Left ventricle myocardium inferior (tissue), 1 donor: ENCODE measurements at places on chromosomes 6 and 20. TPM values are rescaled to one million over a fixed set of nuclear protein-coding genes. Genes with fewer than 3 reads are reported as not detected.

ENPP1 gene
- 2.9 TPM for total RNA-seq

BMP7 gene
- total RNA-seq = 19.9 TPM

GRCh38 chr20:19431906-19432305 is 219.5 kb downstream of the SLC24A3 start:
- no peaks in the 10 kb centered on the region for H3K36me3 ChIP-seq
- H3K4me3 ChIP-seq = no peak overlapping the region
- no peak overlapping the region for H3K27ac ChIP-seq

DNA sequence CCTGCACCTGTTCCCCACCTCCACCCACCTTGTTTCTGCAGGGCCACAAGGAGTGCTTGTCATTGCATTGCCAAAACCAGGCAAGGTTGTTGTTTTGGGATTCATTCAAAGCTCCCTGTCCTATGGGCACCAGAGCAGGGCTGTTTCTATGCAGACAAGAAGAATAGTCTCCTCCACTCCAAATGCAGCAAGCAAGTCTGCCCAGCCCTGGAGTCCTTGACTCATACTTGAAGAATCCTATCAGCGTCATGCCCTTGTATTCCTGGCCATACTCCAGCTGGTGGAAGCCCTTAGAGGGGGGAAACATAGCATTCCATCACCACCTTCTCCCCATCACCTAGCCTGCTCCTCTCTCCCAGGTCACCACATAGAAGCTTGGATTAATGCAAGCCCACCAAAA is 145.3 kb upstream of the ECI2 start:
- peaks cover 12% of the 10 kb centered on the region for H3K4me1 ChIP-seq
- H3K27me3 ChIP-seq = peaks cover 7% of the 10 kb centered on the region
- H3K4me3 ChIP-seq = no peak overlapping the region
- no peaks in the 10 kb centered on the region for H3K36me3 ChIP-seq
- DNase-seq = no peak

GRCh38 chr6:12289365-12289919 is 719 bp upstream of the EDN1 start:
- peak overlapping the region; percentile 68 for H3K4me3 ChIP-seq
- peak; percentile 16 for DNase-seq
- H3K27ac ChIP-seq = peak overlapping the region; percentile 66
- H3K36me3 ChIP-seq = no peaks in the 10 kb centered on the region
- H3K4me1 ChIP-seq = peaks cover 27% of the 10 kb centered on the region

DNA sequence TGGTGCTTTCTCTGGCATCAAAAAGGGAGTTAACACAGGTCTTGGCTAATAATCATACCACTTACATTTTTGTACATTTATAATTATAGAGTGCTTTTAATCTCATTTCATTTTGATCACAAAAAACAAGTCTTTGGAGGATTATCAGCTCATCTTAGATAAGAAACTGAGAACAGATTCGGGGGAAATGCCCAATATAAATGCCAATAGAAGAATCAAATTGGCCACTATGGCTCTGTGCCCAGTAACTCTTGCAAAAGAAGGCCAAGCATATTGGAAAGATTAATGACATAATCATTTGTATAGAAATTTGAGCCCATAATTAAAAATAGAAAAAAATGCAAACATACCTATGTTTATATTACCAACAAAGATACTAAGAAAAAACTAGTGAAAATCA is 42.5 kb downstream of the IPCEF1 start:
- no peaks in the 10 kb centered on the region for H3K36me3 ChIP-seq
- H3K27me3 ChIP-seq = no peaks in the 10 kb centered on the region
- H3K27ac ChIP-seq = no peak overlapping the region
- H3K4me1 ChIP-seq = no peaks in the 10 kb centered on the region
- no peak for DNase-seq

DNA sequence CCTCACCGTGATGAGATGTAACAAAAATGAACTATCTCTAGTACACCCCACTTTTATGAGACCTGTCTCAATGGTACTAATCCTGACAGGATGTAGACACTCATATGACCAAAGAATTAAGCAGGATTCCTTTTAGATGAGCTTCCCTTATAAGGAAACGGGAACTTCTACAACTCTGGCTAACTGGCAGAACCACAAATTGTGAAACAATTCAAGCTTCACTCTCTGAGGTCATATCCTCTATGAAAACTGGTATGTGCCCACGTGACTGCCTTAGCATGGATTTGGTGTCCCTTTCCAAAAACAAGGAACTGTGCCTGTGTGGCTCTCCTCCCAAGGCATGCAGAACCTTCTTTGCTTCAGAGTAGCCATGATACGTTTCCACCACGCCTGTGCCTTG is 14.1 kb upstream of the CPNE5 start:
- no peak overlapping the region for H3K4me3 ChIP-seq
- H3K27me3 ChIP-seq = no peaks in the 10 kb centered on the region
- H3K27ac ChIP-seq = peak overlapping the region; percentile 92
- peaks cover 13% of the 10 kb centered on the region for H3K36me3 ChIP-seq
- peaks cover 89% of the 10 kb centered on the region for H3K4me1 ChIP-seq
- DNase-seq = no peak

GRCh38 chr6:143363299-143363698 is 87.2 kb downstream of the ADAT2 start:
- no peaks in the 10 kb centered on the region for H3K27me3 ChIP-seq
- no peak overlapping the region for H3K27ac ChIP-seq
- H3K4me1 ChIP-seq = no peaks in the 10 kb centered on the region
- DNase-seq = no peak

NDRG3 gene
- total RNA-seq = 34.4 TPM

- no peak overlapping the region for H3K27ac ChIP-seq
- H3K4me1 ChIP-seq = no peaks in the 10 kb centered on the region
- DNase-seq = no peak
- H3K27me3 ChIP-seq = peaks cover 34% of the 10 kb centered on the region
- no peak overlapping the region for H3K4me3 ChIP-seq
Observed at GRCh38 chr20:61024390-61024789, 227.7 kb upstream of the CDH4 start.

GRCh38 chr6:130426066-130426721 is 60.4 kb downstream of the TMEM200A start:
- no peaks in the 10 kb centered on the region for H3K4me1 ChIP-seq
- H3K27me3 ChIP-seq = no peaks in the 10 kb centered on the region
- no peak for DNase-seq
- H3K36me3 ChIP-seq = no peaks in the 10 kb centered on the region
- no peak overlapping the region for H3K4me3 ChIP-seq

TULP1 gene
- total RNA-seq = not detected

DNA sequence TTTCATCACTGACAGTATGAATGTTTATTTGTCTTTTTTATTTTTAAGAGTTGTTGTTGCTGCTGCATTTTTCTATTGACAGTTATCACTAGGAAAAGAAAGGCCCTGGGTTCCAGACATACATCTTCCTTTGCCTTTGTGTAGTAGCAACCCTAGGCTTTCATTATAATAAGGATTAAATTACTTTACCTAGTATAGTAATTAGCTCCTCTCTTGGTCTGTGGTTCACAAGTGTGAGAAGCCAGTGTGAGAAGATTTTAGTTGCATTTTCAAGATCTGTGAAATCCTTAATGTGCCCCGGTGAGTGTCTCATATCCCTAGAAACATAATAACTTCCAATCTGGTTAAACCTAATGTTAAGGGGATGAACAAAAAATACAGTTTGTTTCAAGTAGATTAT is 799.3 kb upstream of the MAP3K7 start:
- H3K27me3 ChIP-seq = no peaks in the 10 kb centered on the region
- H3K4me1 ChIP-seq = no peaks in the 10 kb centered on the region
- H3K36me3 ChIP-seq = no peaks in the 10 kb centered on the region
- no peak overlapping the region for H3K27ac ChIP-seq
- DNase-seq = no peak

TINAG gene
- 0.41 TPM for total RNA-seq

MTFR2 gene
- 0.52 TPM for total RNA-seq

GRCh38 chr6:168884050-168884645 is 369.5 kb downstream of the THBS2 start:
- H3K36me3 ChIP-seq = no peaks in the 10 kb centered on the region
- H3K27me3 ChIP-seq = peaks cover 59% of the 10 kb centered on the region
- H3K4me3 ChIP-seq = peak overlapping the region; percentile 54
- peaks cover 4% of the 10 kb centered on the region for H3K4me1 ChIP-seq
- no peak for DNase-seq

SAMD3 gene
- not detected for total RNA-seq

NR2E1 gene
- not detected for total RNA-seq

DNA sequence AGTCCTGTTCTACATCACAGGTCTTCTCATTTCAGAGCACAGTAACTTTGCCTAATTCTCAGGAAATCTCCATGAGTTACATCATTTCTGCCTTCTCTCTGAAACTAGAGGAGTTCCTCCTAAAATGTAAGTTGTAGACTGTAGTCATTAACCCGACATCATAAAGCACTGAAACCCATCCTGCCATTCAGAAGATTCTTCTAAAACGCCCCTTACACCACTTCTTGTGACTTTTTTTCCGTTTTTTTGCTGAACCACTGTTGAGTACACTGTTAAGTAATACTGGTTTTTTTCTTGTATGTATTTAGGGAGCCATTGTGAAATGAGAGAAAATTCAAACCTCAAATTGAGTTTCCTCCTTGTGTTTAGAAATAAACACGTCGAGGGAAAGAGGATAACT is 117.3 kb downstream of the MAP3K4 start:
- H3K27me3 ChIP-seq = no peaks in the 10 kb centered on the region
- no peak overlapping the region for H3K27ac ChIP-seq
- H3K4me3 ChIP-seq = no peak overlapping the region

SMLR1 gene
- not detected for total RNA-seq

GRCh38 chr20:19492116-19492515 is 265.9 kb upstream of the RIN2 start:
- H3K36me3 ChIP-seq = no peaks in the 10 kb centered on the region
- no peak for DNase-seq
- H3K4me1 ChIP-seq = peaks cover 9% of the 10 kb centered on the region
- no peak overlapping the region for H3K27ac ChIP-seq
- no peak overlapping the region for H3K4me3 ChIP-seq
- peaks cover 26% of the 10 kb centered on the region for H3K27me3 ChIP-seq

DNA sequence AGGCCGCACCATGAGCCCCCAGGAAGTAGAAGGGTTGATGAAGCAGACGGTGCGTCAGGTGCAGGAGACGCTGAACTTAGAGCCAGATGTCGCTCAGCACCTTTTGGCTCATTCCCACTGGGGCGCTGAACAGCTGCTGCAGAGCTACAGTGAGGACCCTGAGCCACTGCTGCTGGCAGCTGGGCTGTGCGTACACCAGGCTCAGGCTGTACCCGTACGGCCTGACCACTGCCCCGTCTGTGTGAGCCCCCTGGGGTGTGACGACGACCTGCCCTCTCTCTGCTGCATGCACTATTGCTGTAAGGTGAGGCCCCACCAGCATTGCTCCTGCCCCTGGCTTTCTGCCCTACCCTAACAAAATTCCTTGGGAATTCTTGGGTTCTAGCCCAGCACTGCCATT is 13.1 kb downstream of the DNPH1 start:
- no peak overlapping the region for H3K27ac ChIP-seq
- DNase-seq = no peak
- H3K36me3 ChIP-seq = peaks cover 55% of the 10 kb centered on the region
- no peak overlapping the region for H3K4me3 ChIP-seq

TMEM242 gene
- 19.8 TPM for total RNA-seq

- H3K27me3 ChIP-seq = no peaks in the 10 kb centered on the region
- H3K36me3 ChIP-seq = no peaks in the 10 kb centered on the region
- peaks cover 49% of the 10 kb centered on the region for H3K4me1 ChIP-seq
- no peak overlapping the region for H3K4me3 ChIP-seq
- H3K27ac ChIP-seq = peak overlapping the region; percentile 84
Observed at GRCh38 chr6:4369616-4370015, 234.2 kb upstream of the ECI2 start.

SNAI1 gene
- 0.69 TPM for total RNA-seq

FOXC1 gene
- 7.1 TPM for total RNA-seq

GRCh38 chr6:164897523-164898235 is 411.7 kb downstream of the C6orf118 start:
- no peaks in the 10 kb centered on the region for H3K4me1 ChIP-seq
- H3K27me3 ChIP-seq = no peaks in the 10 kb centered on the region
- H3K27ac ChIP-seq = no peak overlapping the region
- DNase-seq = no peak
- no peaks in the 10 kb centered on the region for H3K36me3 ChIP-seq
- H3K4me3 ChIP-seq = no peak overlapping the region

OR2H2 gene
- total RNA-seq = not detected

HCRTR2 gene
- total RNA-seq = not detected

DNA sequence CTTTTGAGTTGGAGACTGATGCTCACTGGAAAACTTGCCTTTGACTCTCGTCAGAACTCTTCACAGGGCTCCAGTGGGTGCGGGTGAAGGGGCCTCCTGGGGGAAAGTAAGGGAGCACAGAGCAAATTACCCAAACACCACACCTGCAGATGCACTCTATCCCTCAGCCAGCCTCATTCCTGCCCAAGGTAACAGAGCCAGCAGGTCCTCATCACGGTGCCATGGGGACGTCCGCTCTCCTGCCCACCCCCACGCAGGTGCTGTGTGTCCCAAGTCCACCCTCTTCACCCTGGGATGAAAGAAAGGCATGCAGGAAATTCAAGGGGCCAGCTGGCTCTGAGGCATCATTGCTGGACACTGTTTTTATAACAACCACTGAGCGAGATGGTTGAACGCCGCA is 269.0 kb downstream of the SMOC2 start:
- H3K36me3 ChIP-seq = no peaks in the 10 kb centered on the region
- no peak overlapping the region for H3K27ac ChIP-seq
- H3K4me3 ChIP-seq = no peak overlapping the region
- H3K27me3 ChIP-seq = peaks cover 43% of the 10 kb centered on the region

GRCh38 chr6:167778497-167779128 is 48.1 kb upstream of the AFDN start:
- no peaks in the 10 kb centered on the region for H3K27me3 ChIP-seq
- H3K36me3 ChIP-seq = no peaks in the 10 kb centered on the region
- no peak overlapping the region for H3K4me3 ChIP-seq
- H3K27ac ChIP-seq = peak overlapping the region; percentile 72
- peaks cover 7% of the 10 kb centered on the region for H3K4me1 ChIP-seq
- no peak for DNase-seq

GRCh38 chr6:66735106-66735890 is 1028.3 kb upstream of the EYS start:
- no peaks in the 10 kb centered on the region for H3K27me3 ChIP-seq
- H3K4me1 ChIP-seq = no peaks in the 10 kb centered on the region
- no peak overlapping the region for H3K4me3 ChIP-seq
- no peak for DNase-seq

LPA gene
- total RNA-seq = not detected

CPXM1 gene
- total RNA-seq = 0.69 TPM

- peak overlapping the region; percentile 99 for H3K27ac ChIP-seq
- H3K4me3 ChIP-seq = peak overlapping the region; percentile 86
Observed at GRCh38 chr6:134175532-134176263, 123.3 kb upstream of the SLC2A12 start.

NKX2-2 gene
- total RNA-seq = not detected
